ENCODE measurements at places on chromosomes 4 and X.

DNA sequence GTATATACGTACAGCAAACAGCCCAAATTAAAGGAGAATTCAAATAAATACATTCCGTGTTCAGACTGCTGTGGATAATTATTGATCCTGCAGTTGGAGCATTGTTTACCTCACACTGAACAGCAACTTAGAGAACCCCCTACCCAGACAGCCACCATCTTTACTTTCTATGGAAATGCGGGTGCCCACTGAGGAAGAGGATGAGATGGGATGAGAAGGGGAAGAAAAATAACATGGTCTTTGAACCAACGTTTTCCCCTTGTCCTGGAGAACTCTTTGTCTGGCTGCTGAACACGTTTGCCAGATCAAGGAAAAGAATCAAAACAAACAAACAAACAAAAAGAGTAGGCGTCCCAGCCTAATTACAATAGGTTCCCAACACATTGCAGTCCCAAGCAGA, 1.5 kb downstream of the TSPAN5 start:
- DNase-seq: no peak

- DNase-seq: no peak
These were observed 43.3 kb upstream of the PRDM8 start for GRCh38 chr4:80153874-80154544.

DNA sequence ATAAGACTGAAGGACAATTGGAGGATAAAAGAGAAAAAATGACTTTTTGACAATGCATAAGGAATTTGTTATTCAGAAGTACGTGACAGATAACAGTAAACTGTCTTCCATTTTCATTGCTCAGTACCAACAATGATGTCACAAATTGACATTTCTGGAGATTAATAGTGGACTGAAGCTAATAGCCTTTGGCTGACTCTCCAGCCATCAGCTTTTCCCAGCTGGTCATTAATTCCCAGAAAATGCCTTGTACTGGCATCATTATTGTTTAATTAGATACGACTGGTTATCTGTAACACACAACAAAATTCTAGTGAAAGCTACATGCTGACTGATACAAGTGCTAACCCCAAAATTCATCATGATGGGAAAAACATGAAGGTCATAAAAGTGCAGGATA, 147.9 kb upstream of the FGF13 start:
- DNase-seq: no peak

- no peak for DNase-seq
These were observed 113.8 kb upstream of the FAM9B start for GRCh38 chrX:9147726-9148125.

- DNase-seq: no peak
These were observed 3.7 kb upstream of the FGFBP1 start for GRCh38 chr4:15942283-15942682.

- DNase-seq: peak; percentile 49
These were observed at the start of gene ADAMTS3 for GRCh38 chr4:72568959-72569718. Gene ADAMTS3 (minus strand): TSS chr4:72569221. CDS start chr4:72568762, 459 bp downstream.

DNA sequence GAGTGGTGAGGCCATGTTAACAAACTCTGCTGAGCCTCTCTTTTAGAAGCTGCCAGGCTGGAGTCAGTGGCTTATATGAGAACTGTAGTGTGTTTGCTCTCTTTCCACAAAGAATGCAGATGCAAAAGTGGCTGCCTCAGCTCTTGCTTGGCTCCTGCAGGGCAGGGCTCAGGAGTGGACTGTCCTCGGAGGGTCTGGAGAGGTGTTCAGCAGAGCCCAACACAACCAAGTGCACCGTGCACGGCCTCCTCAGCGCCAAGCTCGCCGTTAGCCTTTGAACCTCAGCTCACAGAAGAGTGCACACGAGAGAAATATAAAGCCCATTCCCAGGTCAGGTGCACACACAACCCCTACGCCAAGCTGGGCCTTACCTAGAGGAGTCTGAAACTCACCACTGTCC, 82.8 kb downstream of the C4orf51 start:
- no peak for DNase-seq

DNA sequence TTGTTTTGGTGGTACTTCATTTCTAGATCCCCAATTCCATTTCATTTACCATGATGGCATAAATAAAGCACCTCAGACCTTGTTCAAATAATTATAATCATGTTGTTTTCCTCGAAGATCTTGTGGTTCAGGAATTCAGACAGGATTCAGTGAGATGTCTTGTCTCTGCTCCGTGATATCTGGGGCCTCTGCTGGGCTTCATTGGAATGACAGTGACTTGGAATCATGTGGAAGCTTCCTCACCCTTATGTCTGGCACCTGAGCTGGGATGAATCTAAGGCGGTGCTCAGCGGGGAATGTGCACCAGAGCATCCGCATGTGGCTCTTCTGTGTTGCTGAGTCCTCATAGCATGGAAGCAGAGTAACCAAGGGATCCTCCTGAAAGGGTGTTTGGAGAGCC, 132.2 kb downstream of the VEGFC start:
- no peak for DNase-seq

DNA sequence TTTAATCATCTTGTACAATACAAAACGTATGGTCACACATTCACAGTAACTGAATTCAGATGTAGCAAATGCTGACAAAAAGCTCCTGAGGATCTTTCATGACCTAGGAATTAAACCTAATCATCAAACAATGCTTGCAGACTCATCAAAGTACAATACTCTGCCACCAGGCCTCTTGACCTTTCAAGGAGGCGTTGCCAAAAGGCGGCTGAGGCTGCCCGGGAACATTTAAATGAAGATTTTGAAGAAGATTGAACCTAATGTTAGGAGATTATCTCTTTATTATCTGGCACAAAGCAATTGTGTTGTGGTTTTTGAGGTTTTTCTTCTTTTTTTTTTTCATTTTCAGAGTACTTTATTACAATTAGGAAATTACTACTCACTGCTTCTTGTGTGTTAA, 340.5 kb downstream of the GALNTL6 start:
- DNase-seq: no peak

DNA sequence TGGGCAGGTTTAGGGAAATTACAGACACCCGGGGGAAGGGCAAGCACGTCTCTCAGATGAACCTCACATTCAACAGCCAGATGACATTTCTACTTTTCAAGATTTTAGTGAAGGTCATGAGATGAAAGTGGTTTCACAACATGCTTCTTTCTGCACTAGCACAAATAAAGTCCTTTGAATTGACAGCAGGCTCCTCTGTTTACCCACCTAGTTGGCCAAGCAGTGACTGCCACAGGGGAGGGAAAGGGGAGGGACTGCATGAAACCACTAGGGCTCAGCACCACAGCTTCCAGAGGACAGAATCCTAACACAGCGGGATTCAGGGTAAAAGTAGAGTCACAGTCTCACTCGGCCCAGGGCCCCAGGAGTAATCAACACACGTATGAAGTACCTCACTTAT, 6.2 kb downstream of the RAB40A start:
- no peak for DNase-seq

DNA sequence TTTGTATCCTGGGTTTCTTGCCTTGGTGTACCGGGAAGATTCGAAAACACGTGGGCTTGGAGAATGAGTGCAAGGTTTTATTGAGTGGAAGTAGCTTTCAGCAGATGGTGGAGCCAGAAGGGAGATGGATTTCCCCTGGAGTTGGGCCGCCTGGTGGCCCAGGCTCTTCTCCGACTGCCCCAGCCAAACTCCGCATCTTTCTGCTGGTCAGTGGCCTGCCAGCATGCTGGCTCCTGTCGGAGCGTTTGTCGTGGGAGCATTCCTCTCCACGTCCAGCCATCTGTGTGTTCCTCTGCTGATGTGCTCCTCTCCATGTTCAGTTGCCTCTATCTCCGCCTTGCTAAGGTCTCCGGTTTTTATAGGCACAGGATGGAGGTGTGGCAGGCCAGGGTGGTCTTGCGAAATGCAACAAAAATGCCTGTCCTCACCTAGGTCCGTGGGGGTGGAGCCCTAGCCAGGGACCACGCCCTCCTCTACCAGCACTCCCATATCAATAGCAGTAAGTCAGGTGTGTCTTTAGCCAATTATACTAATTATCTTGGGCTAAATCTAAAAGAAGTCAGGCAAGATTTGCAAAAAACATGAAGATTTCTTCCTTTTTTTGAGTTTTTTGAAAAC, 745.8 kb upstream of the AMOT start:
- DNase-seq: no peak

GRCh38 chr4:126215759-126216158, 901.0 kb downstream of the FAT4 start:
- DNase-seq: no peak

DNA sequence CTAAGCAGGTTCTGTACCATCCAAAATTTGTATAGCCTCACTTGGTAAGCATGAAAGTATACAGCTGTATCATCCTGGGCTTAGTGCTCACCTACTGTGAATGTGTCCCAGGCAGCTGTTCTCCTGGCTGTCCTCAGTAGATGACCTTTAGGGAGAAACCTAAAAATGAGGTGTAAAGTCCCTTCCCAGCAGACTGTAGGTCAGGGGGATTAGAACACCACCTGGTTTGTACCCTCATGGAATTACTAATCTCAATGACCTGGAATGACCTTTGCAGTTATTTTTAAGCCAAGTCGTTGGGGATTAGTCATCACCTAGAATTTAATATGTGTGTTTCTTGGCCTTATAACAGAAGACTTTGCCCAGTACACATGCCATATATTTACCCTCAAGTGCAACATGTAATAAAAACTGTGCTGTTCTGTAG, 39.1 kb upstream of the MBTPS2 start:
- DNase-seq: no peak

GRCh38 chr4:121306931-121307330, 73.9 kb downstream of the QRFPR start:
- DNase-seq: no peak
